B cell (primary cell): ENCODE measurements at places on chromosomes 12 and 14.

- DNase-seq: no peak
Observed at GRCh38 chr14:97706819-97707218, 909.6 kb downstream of the VRK1 start.

- DNase-seq: no peak
Observed at GRCh38 chr12:38516418-38516817, 199.8 kb downstream of the ALG10B start.

DNA sequence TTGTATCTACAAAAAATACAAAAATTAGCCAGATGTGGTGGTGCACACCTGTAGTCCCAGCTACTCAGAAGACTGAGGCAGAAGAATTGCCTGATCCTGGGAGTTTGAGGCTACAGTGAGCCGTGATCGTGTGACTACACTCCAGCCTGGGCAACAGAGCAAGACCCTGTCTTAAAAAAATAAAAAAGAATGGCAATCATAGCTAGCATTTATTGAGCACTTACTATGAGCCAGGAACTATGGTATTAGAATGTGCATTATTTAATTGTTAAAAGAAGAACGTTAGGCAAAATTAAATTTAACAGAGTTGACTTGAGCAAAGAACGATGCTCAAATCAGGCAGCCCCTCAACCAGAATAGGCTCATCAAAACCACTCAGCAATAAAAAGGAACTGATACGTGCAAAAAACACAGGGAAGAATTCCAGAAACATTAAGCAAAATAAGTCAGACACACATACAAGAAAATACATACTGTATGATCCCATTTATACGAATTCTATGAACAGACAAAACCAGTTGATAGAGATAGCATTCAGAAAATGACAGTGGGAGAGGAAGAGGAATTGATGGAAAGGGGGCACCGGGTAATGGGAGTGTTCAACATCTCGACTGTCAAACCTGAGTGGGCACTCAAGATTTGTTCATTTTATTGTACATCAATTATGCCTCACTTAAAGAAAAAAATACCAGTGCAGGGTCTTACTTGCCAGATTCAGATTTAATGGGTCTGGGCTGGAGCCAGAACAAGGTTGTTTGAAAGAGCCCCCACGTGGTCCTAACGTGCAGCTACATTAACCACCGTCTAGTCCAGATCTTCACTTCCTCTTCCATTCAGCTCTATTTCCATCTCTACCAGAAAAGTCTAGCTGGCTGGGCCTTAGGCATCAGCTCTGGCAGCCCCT, 8.0 kb downstream of the SCNN1A start:
- DNase-seq: peak; percentile 53

GRCh38 chr14:101252443-101253214, 308.7 kb upstream of the DIO3 start:
- no peak for DNase-seq

- peak; percentile 79 for DNase-seq
Observed at GRCh38 chr14:69129264-69129880, 23.5 kb downstream of the DCAF5 start.

GRCh38 chr12:67534681-67535080, 113.9 kb upstream of the DYRK2 start:
- DNase-seq: no peak

DNA sequence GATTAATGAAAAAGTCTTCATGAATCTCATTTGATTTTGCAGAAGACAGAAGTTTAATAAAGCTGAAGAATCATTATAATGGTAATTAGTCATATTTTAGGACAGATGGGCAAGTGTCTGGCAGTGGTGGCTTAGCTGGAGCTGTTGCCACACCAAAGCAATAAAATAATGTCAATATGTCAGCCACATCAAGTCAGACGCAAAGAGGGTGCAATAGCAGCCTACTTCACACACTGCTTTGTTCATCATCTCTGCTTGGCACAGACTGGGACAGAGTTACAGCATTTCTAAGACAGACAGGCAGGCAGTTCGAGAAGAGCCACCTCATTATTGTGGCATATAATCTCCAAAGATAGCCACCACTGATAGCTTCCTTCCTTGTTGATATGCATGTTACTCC, 16.9 kb upstream of the KRR1 start:
- no peak for DNase-seq
